ENCODE measurements at places on chromosomes 3 and 15. TPM values are rescaled to one million over a fixed set of nuclear protein-coding genes. Genes with fewer than 3 reads are reported as not detected.

The PAQR9 gene
- not detected for total RNA-seq

The EPHB3 gene
- total RNA-seq: 0.12 TPM

The GP5 gene
- 1.3 TPM for total RNA-seq

The TGM4 gene
- not detected for total RNA-seq

The CNBP gene
- 270 TPM for total RNA-seq

The ACKR4 gene
- total RNA-seq: not detected

The RLBP1 gene
- total RNA-seq: not detected

The ATP8B4 gene
- 6.8 TPM for total RNA-seq

The CD276 gene
- total RNA-seq: 0.96 TPM

The STAB1 gene
- 0.15 TPM for total RNA-seq

The MRPL46 gene
- total RNA-seq: 26.0 TPM

The ALDH1L1 gene
- total RNA-seq: not detected

The ANKUB1 gene
- total RNA-seq: not detected

The PLA2G4D gene
- total RNA-seq: not detected

The TMEM212 gene
- not detected for total RNA-seq

The MKRN3 gene
- total RNA-seq: 2.9 TPM

The RPL4 gene
- 2,398 TPM for total RNA-seq

The TTC14 gene
- total RNA-seq: 79.6 TPM
